GM12864 (cell line): ENCODE measurements at places on chromosomes 6 and 20.

- DNase-seq: no peak
These were observed 184.1 kb downstream of the TMEM242 start for GRCh38 chr6:157139054-157139708.

- no peak for DNase-seq
These were observed 326 bp downstream of the ZMYND8 start for GRCh38 chr20:47356220-47356525.

GRCh38 chr6:118665011-118665410, 13.6 kb upstream of the CEP85L start:
- DNase-seq: no peak

DNA sequence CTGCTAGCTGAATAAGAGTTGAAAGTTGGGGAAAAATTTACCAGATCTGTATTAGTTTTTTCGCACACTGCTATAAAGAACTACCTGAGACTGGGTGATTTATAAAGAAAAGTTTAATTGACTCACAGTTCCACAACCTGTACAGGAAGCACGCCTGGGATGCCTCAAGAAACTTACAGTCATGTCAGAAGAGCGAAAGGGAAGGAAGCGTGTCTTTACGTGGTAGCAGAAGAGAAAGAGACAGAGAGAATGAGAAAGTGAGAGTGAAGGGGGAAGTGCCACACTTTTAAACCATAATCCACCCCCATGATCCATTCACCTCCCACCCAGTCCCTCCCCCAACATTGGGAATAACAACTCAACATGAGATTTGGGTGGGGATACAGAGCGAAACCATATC, 79.6 kb downstream of the KHDC1L start:
- peak; percentile 29 for DNase-seq
